ENCODE measurements at places on chromosomes 2 and 18.

DNA sequence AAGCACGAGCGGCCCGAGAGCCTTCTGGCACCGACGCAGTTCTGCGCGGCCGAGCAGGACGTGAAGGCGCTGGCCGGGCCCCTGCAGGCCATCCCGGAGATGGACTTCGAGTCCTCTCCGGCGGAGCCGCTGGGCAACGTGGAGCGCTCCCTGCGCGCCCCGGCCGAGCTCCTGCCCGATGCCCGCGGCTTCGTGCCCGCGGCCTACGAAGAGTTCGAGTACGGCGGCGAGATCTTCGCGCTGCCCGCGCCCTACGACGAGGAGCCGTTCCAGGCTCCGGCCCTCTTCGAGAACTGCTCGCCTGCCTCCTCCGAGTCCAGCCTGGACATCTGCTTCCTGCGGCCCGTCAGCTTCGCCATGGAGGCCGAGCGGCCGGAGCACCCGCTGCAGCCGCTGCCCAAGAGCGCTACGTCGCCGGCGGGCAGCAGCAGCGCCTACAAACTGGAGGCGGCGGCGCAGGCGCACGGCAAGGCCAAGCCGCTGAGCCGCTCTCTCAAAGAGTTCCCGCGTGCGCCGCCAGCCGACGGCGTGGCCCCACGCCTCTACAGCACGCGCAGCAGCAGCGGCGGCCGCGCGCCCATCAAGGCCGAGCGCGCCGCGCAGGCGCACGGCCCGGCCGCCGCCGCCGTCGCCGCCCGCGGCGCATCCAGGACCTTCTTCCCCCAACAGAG is 70.4 kb downstream of the ARHGEF33 start:
- peak; percentile 27 for DNase-seq

GRCh38 chr2:128513961-128514283 is 195.3 kb upstream of the HS6ST1 start:
- no peak for DNase-seq

DNA sequence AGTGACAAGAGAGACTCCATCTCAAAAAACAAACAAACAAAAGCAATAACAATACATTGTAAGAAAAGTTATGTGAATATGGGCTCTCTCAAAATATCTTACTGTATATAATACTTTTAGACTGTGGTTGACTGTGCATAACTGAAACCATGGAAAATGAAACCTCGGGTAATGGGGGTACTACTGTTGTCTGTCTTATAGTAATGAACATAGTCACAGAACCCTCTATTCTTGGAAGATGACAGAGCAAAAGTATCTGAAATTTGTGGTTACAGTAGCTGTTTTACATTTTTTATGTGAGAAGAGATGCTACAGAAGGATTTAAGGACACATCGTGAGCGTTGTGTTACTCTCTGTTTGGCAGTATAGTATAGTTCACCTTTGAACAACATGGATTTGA is 60.5 kb downstream of the MAP4K4 start:
- DNase-seq = no peak

DNA sequence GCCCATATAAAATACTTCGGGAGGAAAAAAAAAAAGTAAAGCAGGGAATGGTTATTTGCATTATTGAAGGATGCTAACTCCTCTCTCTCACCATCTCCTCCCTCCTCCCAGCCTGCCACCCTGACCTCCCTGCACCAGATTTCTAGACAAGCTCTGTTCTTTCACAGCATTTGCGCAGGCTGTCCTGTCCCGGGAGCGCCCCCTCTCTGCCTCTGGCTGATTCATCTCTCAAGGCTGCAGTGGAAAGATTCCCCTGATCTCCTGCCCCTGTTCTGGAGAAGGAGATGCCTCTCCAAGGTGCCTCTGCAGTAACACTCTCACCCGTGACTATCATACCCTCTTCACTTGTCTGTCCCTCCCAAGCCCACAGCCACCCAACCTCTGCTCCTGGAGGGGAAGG is 38.5 kb downstream of the COL4A4 start:
- DNase-seq = no peak

- peak; percentile 66 for DNase-seq
These were observed 12.7 kb upstream of the DUSP2 start for GRCh38 chr2:96157649-96158553.

- DNase-seq = no peak
These were observed 841.4 kb downstream of the CPS1 start for GRCh38 chr2:211397764-211398163.

DNA sequence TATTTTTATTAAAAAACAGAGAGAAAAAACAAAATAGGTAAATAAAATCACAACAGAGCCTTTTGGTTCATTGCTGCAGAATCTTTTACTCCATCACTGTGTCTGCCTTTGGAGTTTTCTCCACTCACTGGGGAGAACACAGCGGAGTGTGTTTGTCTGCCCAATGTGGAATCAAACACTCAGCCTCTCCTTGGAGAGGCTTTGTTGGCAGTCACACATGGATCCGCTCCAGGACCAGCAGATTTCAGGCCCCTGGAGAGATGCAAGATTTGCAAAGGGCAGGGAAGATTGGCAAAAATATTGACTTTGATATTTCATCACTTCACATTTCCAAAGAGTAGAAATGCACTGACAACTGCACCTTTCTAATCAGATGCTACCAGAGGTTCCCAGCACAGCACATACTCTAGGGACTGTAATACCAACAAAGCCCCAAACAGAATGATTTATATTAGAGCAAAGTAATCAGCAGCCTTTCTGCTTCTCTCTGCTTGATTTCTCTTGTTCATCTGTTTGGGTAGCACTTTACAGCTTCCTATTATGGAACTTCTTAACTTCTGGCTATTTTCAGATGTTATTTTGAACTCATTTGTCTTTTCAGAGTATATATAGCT is 1898.8 kb upstream of the PIK3C3 start:
- DNase-seq = no peak

DNA sequence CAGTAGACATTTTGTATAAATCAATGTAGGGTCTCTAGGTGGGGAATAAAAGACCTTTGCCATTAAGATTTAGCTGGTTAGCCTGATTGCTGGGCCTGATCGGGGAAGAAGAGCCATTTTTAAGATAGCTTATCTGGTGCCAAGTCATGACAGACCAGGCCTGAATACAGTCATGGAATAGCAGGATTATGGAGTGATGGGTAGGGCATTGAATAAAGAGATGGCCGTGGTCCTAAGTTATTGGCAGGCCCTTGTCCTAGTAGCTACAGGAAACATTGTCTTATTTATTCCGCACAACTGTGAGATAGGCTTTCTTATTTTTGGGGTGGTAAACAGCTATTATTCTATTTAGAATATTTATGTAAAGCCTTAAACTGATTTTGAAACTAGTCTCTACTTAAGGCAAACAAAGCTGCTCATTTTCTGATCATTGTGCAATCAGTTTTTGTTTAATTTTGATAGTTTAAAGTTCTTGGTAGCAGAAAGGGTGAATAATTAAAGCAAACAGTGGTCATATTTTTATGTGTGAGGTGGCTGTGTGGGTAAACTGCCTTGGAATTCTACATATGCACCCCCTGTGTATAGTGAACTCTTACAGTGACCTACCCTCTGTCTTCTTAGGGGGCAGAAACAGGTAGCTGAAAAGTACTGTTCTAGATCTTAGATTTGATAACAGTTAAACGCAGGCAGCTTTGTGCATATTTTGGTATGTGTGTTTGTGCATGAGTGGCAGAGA is 22.6 kb downstream of the ZNF236 start:
- DNase-seq = no peak

GRCh38 chr2:64401529-64401880 is 52.5 kb upstream of the LGALSL start:
- no peak for DNase-seq

GRCh38 chr2:238306672-238306998 is 13.7 kb upstream of the TRAF3IP1 start:
- no peak for DNase-seq

DNA sequence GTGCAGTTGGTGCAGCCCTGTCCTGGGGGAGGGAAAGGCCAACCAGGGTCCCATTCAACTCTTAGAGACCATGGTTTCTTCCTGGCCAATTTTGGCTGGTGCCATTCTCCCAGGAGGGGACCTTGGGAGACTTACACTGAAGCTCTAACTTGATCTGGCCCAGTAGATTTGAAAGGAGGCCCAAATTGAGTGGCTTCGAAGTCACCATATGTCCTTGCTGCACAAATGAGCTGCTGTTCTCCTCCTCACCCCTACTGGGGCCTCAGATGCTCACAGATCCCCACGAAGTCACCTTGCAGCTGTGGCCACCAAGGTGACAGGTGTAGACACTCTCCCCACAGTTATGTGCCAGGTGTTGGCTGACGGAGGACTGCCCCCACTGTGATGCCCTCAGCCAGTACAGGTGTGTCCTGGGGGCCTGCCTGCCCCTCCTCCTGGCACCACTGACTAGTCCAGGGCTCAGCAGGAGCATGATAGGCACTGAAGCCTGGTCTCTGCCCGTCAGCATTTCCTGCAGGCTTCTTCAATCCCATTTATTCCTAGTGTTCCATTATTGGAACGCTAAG is 4.7 kb upstream of the C2orf72 start:
- no peak for DNase-seq

DNA sequence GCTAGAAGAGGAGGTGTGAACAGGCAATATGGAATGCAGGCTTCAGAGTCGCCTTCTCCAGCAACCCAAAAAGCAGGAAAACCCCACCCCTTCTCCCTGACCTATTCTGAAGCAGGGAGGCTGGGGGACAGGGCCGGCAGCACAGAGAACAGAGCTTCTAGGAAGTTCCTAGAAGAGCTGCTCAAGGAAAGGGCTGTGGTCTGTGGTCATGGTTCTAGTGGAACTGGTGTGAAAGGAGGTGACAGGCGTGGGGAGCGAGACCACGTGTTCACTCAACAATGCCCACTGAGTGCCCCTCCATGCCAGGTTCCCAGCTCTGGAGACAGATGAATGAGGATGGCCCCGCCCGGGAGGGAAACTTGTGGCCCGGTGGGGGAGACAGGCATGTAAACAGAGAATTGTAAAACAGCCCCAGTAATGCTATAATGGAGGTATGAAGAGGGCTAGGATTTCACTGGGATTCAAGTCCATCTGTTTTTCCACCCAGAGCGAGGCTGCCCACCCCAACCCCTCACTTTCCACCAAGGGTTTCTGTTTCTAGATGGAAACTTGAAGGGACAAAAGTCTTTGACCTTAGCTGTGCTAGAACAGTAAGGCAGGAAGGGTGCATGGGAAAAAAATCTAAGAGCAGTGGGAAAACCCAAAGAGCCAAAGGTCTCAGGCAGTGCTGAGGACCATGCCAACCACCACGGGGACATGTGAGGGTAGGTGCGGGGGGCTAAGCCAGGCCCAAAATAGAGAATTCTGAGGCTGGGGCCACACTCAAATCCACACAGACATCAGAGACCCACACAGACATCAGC is 71.8 kb downstream of the TNS1 start:
- DNase-seq = no peak

DNA sequence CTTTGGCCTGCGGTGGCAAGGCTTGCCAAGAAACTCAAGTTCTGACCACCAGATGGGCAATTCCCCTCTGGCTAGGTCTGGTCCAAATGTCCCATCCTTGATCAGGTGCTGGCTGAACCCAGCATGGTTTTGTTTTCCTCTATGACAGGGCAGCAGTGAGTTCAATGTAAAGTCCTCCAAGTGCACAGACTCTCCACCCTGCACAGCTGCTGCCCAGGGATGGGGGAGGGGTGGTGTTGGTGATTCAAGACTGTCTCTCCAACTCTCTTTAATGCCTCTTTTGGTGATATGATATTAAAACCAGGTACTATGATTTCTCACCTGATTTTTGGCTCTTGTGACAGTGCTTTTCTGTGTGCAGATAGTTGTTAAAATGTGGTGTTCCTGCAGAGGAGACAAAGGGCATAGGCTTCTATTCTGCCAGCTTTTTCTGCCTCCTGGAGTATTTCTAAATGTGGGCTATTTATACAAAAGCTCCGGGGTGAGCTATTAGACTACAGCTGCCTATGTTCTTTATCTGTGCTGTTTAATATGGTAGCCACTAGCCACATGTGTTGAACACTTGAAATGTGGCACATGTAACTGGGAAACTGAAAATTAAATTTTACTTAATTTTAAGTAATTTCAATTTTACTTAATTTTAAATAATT is 64.0 kb upstream of the STK39 start:
- no peak for DNase-seq

DNA sequence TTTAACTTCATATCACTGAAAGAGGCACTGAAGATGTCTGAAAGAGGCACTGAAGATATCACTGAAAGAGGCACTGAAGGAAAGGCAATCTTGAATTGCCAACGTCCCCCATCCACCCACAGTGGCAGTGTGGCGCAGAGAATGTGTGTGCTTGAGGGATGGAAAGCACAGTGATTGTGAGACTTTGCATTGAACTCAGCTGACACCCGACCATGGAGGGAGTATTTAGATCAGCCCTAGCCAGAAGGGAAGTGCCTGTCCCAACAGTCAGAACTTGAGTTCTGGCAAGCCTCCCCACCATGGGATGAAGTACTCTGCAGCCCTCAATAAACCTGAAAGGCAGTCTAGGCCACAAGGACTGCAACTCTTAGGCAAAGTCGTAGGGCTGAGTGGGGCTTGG is 33.8 kb downstream of the MAP4K3 start:
- DNase-seq = no peak

DNA sequence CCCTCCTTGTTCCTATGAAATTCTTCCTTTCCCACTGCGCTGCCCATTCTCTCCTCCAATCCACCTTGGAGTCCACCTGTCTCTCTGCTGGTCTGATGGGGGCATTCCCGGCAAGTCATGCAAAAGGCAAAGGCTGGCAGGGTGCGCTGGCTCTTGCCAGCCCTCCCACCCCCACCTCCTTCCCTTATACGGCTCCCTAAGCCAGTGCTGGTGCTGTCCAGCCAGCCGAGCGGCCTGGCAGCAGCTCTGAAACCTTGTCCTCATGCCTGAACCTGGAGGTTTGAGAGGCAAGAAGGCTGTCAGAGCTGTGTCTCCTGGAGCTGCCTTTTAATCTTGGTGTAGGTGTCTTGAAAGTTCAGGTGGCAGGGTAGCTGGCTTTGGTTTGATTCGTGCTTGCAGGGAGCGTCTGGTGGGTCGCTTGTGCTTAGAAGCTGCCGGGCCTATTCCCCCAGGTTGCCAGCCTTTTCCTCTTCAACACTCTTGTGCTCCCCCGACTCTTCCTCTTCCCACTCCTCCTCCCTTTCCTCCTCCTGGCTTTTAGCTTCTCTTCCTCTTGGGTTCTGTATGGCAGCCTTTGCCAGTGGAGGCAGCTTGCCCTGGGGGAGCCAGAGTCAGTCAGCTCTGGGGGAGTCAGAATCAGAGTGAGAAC is 748 bp downstream of the LIPG start:
- no peak for DNase-seq
